ENCODE measurements at places on chromosomes 16 and 17.
A peak's percentile ranks its signal among the peaks of the same experiment; 100 is the strongest.

DNA sequence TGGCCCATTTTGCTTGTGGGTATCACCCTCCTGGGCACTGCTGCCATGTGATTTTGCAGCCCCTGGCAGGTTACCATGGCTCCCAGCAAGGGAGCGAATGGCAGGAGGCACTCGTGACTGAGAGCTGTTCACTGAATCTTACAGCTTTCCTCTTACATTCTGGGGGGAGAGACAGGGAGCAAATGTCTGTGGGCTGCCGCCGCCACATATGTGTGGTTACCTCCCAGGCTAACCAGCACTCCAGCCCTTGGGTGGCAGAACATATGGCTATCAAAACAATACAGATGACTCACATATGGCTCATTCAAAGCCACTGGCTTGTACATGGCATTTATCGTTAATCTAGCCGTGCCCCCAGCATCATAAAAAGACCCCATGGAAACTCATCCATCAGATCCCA, 19.8 kb downstream of the GTF3C1 start:
- no peak for DNase-seq

GRCh38 chr17:14061666-14062560, 7.4 kb upstream of the COX10 start:
- DNase-seq: no peak

GRCh38 chr17:66354472-66354871, 52.1 kb downstream of the PRKCA start:
- DNase-seq: no peak

GRCh38 chr17:17921192-17922069, 50.8 kb downstream of the TOM1L2 start:
- peak; percentile 92 for DNase-seq

DNA sequence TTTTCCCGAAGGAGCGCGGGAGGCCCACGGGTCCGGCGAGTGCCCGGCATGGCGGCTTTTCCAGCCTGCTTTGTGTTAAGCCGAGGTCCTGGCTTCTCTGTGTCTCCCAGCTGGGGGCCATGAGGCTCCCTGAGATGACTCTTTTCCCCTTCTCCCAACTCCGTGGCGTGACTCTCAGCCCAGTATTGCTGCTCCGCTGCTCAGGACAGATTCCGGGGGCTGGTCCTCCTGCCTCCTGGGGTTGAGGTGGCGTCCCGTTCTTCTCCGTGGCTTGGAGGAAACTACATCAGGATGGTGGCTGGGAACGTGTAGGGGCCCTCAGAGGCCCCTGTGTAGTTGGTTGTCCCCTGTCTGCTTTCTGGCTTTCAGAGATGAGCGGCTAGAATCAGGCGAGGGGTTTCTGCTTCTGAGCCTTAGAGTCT, 951 bp downstream of the GPS1 start:
- no peak for DNase-seq

GRCh38 chr17:39058524-39058923, 91.3 kb upstream of the FBXO47 start:
- no peak for DNase-seq

DNA sequence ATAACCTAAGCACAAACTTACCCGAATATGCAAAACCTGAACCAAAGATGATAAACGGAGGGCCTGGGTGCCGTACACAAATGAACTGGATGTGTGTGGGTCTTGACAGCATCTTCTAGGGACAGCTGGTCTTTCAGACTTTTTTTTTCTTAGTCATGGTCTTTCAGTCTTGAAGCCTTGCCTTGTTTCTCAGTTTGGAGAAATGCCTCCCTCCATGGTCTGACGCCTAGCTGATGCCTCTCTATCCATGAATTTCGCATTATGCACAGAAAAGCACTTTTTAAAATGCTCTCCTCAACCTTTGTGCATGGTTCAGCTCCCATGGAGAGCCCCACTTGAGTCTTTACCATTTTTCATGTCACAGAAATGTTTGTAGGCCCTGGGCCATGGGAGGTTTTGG, 52.8 kb upstream of the LYRM9 start:
- no peak for DNase-seq

- DNase-seq: no peak
These were observed 110.2 kb upstream of the NLRP1 start for GRCh38 chr17:5694551-5694950.

DNA sequence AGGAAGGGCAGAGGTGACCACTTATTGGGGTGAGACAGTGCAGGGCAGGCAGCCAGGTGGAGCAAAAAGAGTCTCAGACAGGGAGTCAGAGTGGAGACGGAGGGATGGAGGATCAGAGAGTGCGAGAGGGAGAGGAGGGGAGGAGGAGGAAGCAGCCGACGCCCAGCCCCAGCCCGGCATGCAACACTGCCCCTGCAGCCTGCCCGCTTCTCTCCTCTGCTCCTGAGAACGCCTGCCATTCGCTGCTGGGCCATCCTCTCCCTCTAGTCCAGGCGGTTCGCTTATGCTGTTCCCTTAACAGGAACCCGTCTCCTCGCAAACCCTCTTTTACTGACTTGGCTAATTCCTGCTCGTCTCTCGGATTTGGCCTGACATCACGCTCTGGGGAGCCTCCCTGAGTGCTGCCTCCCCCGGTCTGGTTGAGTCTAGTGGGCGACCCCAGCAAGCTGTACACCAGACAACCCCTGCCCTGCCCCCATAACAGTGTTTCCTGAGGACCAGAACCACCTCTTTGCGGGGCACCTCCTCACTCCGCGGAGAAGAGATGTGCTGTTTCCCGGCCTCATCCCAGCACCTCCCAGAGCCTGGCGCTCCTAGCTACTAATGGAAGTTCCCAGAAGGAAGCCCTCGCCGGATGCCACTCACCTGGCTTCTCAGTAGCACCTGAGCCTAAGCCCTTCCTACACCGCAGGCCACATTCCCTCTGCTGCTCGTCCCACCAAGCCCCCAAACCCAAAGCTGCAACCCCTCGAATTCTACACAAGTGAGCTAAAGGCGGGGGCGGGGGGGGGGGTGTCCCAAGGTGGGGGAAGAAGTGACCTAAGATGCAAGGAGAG, 61.2 kb upstream of the CCL1 start:
- DNase-seq: no peak

DNA sequence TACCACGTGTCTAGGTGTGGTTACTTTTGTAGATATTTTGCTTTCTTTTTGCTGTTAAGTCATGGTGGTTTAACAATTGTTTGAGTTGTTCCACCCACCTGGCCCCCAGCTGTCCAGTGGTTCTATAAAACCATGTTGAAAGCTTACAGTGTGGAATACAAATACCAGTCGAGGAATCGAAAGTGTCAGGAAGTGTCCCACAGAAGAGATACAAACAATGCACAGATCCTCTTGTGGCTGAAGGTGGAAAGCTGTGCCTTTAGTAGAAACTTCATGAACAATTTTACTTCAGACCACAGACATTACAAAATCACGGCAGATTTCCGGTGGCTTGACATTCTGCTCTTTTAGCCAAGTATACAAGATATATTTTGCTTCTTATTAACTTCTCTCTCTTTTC, 782.4 kb upstream of the SOX9 start:
- peak; percentile 18 for DNase-seq

DNA sequence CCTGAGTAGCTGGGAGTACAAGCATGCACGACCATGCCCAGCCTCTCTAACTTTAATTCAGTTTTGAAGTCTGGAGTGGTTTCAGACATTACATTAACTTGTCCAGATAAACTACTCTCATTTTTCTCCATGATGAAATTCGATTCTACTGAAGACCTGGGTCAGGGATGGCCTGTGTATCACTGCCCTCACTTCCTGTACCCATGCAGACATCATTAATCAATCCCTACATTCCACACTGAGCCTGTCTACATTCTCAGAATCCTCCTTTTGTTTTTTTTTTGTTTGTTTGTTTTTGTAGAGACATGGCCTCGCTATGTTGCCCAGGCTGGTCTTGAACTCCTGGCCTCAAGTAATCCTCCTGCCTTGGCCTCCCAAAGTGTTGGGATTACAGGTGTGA, 22.6 kb downstream of the ADCY7 start:
- no peak for DNase-seq

- no peak for DNase-seq
These were observed 55.6 kb downstream of the GRB7 start for GRCh38 chr17:39793301-39793872.

DNA sequence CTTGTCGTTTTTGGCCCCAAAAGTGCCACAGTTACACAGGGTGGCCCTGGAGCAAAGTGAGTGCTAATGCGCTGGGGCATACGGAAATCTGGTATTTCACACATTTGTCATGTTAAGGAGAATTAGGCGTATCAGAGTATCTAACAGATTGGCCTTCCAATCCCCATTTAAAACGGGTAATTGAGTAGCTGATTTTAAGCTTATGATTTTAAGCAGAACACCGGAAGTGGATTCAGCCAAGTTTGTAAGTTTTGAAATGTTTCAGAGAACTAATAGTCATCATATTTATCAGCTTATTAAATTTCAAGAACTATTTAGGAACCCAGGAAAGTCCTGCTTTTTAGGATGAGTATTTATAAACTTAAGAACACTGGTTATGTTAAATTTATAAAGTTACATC, 19.5 kb downstream of the LRRC75A start:
- DNase-seq: no peak

DNA sequence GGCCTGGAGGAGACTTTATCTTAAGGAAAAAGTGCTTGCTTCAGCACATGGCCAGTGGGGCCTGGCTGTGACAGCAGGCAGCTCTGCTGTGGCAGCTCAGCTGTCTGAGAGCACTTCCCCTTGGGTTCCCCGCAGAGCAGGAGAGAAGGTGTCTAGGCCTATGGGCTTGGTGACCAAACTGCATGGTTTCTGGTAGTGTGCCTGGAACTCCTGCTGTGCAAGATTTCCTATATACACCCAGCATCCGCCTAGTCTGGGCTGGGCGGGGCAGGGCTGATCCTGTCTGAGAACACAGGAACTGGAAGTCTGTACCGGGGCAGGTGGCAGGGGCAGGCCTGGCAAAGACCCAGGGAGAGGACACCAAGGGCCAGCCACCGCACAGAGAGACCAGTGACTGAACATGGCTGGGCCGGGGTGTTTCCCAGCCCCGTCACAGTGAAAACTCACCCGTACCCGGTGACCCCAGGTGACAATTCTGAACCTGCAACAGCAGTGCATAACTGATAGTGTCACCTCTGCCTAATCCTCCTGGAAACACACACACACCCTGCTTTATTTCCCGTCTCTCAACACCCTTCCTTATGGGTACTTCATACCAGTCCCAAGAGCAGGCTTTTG, 39.3 kb downstream of the CHD9 start:
- DNase-seq: no peak

DNA sequence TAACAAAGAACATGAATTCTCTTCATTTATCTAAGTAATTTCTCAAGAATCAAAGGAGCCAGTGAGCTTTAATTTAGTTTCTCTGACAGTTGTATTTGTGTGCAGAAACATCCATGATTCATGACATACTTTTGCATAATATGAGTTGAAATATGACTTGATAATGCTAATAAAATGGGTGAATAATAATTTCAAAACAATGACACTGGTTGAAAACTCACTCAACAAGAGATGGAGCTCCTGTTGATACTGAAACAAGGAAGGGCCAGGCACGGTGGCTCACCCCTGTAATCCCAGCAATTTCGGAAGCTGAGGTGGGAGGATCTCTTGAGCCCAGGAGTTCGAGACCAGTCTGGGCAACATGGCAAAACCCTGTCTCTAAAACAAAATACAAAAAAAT, 147.0 kb downstream of the MAP2K6 start:
- DNase-seq: no peak

DNA sequence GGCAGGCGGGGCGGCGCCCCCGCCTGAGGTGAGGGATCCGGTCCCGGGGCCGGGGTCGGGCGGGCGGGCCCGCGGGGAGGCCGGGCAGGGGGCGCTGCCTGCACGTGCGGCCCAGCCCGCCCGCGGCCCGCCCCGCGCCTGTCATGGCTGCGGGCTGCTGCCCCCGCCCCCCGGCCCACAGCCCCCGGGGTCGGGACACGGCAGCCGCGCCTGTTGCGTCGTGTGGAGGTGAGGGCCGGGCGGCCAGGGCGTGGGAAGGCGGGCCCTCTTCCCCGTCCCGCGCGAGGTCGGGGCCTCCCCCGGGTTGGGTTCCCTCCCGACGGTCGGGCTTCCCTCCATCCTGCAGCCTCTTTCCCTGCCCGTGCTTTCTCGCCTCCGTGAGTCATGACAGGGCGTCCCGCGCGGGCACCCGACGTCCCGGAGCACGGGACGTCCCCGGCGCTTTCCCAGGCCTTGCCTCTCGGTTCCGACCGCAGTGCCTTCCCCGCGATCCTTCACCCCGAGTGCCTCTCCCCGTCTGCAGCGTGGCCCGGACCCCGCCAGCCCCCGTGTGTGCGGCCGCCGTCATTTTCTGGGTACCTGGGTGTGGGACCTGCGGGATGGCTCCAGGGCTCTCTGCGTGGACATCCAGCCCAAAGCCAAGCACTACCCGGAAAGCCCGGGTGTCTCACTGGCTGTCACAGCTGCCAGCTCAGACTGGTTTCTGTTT, 76.7 kb downstream of the CHD9 start:
- DNase-seq: peak; percentile 84

DNA sequence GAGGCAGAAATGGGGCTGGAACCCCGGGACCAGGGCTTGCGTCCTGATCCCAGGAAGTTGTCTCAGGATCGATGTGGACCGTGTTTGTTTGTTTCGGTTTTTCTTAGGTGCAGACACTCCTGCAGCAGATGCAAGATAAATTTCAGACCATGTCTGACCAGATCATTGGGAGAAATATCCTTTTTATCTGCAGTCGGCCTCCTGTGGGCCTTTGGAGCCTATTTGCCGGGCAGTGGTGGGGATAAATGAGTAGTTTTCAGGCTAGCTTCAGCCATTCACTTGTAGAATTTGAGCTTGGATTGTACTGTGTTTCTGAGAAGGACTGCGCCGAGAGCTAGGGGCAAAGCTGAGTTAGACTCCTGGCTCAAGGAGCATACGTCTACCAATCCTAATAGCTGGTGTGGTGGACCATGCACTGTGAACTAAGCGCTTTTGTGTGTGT, 816 bp downstream of the HSBP1 start:
- DNase-seq: no peak

DNA sequence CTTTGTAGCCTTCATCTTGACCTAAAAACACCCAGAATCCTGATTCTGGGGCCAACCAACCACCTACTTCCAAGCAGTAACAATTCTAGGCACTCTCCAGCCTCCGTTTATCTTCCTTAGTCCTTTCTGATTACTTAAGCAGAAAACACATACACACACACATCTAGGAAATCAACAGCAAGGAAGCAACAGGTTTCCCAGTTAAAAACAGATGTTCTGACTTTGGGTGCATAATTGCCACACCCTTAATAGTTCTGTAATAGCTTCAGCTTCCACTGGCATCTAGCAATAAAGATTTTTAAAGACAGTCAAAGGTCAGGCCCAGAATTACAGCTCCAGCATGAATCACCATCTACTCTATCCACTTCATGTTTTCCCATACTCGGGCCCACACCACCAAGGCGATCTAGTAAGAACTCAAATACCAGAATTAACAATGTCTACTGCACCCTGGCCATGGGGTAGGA, 2.6 kb downstream of the ARHGAP17 start:
- no peak for DNase-seq

Measured in muscle of back (tissue), 13 donors.